ENCODE measurements at places on chromosomes 1 and 21.

- DNase-seq = no peak
Observed at GRCh38 chr1:202216691-202217090, 23.1 kb downstream of the LGR6 start.

- no peak for DNase-seq
Observed at GRCh38 chr1:31552489-31552888, 23.8 kb upstream of the TINAGL1 start.

DNA sequence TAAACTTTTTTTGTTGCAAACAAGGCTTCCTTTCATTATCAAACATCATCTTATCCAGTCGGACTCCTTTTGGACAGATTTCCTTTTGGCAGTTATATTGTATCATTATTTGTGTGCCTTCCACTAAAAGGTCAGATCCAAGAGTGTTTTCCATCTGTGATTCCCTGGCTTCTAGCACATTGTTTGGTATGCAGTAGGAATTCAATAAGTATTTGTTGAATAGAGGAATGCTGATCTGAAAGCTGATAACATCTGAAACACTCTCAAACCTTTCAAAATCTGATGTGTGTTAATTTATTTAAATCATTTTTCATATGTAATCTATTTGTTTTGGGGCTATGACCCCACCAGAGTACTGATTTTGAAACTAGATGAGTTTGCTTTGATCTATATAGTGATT lies 39.0 kb downstream of the NDC1 start:
- DNase-seq = no peak

- no peak for DNase-seq
Observed at GRCh38 chr21:34235514-34235913, 128.3 kb upstream of the KCNE2 start.

- no peak for DNase-seq
Observed at GRCh38 chr1:39574646-39575045, 1.9 kb downstream of the PABPC4 start.
